ENCODE measurements at places on chromosomes 3 and 15.

DNA sequence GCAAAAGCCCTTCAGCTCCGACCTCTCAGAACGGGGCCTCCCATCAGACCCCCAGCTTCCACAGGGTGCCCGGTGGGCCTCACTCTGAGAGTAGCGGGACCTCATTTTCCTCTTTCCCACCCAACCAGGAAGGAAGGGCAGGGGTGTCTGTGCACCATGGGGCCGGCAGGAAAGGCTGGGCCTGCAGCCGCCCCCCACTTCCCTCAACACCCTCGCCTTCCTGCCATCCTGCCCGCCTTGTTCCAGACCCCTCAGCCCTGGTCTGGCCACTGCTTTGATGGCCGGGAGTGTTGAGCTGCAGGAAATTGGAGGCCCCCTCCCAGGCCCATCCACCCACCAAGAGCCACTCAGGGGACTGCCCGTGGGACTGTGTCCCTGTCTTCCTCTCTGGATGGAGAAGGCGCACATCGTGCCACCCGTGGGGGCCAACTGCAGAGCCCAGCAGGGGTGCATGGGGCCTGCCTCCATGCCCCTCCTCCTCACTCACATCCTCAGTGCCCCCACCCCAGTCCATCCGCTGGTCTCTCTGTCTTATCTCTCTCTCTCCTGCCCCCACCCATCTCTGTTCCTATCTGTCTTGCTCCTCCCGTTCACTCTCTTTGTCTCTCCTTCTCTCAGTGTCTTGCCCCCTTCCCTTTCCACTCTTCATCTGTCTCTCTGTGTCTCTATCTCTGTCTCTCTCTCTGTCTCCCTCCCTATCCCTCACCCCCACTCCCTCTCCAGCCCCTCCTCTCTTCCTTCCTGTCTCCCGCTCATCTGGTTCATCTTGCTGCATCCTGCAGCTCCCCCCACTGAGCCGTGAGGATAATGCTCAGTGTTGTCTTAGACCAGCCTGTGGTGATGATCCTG lies 1.8 kb upstream of the PLXND1 start:
- no peak for DNase-seq

- DNase-seq, result no peak
Observed at GRCh38 chr3:186886202-186886981, 43.9 kb downstream of the ADIPOQ start.

- no peak for DNase-seq
Observed at GRCh38 chr15:25930931-25931330, 67.8 kb upstream of the ATP10A start.

GRCh38 chr3:151062611-151063010 lies 22.9 kb upstream of the MED12L start:
- DNase-seq, result no peak

DNA sequence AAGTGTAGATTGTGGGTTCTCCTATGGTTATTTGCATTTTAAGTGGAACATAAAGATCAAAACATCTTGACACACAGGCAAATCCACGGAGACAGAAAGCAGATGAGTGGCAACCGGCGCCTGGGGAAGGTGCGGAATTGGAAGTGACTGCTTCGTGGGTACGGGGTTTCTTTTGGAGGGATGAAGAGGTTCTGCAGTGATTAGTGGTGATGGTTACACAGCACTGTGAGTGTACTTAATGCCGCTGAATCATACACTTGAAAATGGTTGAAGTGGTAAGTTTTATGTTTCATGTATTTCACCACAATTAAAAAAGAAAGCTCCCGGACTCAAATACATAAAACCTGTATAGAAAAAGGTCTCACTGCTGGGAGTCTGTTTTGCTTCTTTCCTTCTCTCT lies 18.5 kb upstream of the VPS33B start:
- no peak for DNase-seq

DNA sequence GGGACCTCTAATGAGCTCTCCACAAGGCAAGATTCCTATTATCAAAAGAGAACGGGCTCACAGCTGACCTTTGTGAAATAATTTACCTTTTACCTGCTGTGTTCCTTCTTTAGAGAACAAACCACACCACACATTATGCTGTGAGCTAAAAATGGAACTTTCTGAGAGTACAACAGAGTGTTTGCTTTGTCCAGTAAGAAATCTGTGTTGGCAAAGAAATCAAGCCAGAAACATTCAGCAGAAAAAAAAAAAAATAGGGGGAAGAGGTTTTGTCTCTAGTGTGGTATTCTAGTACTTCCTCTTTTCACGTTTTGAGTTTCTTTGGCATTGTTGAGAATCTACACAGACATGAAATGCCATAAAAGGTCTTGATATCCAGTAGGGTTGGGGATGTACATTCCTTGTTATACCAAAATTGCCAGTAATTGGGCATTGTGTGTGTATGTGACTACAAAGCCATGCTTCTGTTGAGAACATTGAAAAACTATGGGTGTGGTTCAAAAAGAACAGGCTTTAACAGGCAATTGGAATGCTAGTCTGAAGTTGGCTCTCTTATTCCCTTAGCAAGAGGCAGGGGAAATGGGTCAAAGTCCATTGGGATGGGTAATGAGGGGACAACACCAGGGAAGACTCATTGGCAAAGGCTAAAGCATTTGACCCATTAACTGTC lies 273.5 kb downstream of the NEK10 start:
- no peak for DNase-seq

DNA sequence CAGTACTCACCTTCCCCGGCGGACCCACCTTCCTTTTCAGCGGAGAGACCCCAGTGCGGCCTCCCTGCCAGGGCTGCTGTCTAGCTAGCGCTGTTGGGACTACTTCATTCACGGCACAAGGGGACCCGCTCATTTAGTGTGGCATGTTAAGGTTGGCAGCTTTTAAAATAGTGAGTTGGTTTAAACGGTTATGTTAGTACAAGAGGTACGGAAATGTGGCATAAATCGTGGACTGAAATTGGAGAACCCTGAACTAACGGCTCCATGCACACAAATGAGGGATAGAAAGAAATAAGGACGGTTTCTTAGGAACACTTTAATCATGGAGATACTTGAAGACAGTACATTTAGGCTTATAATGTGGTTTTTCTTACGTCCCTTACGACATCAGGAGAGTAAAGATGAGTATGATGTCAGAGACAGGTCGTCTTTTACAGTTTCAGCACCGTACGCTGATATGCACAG lies 752 bp downstream of the CEP63 start:
- peak; percentile 21 for DNase-seq

- DNase-seq, result no peak
Observed at GRCh38 chr3:45225465-45226205, 452 bp downstream of the TMEM158 start.
